ENCODE measurements at places on chromosomes 5 and 9. TPM values are rescaled to one million over a fixed set of nuclear protein-coding genes. Genes with fewer than 3 reads are reported as not detected.

- no peak overlapping the region for H3K27ac ChIP-seq
- no peak for DNase-seq
- H3K36me3 ChIP-seq: no peaks in the 10 kb centered on the region
Observed at GRCh38 chr5:72035831-72036230, 71.4 kb upstream of the MAP1B start.

GRCh38 chr5:149901511-149901910, 43.1 kb downstream of the PDE6A start:
- no peaks in the 10 kb centered on the region for H3K27me3 ChIP-seq
- no peak overlapping the region for H3K4me3 ChIP-seq
- H3K4me1 ChIP-seq: no peaks in the 10 kb centered on the region
- no peak for DNase-seq
- no peak overlapping the region for H3K27ac ChIP-seq

- H3K36me3 ChIP-seq: no peaks in the 10 kb centered on the region
- no peaks in the 10 kb centered on the region for H3K27me3 ChIP-seq
- no peak for DNase-seq
- H3K27ac ChIP-seq: no peak overlapping the region
- H3K4me3 ChIP-seq: no peak overlapping the region
Observed at GRCh38 chr9:91803151-91803940, 146.7 kb downstream of the ROR2 start.

- no peaks in the 10 kb centered on the region for H3K36me3 ChIP-seq
- no peak for DNase-seq
Observed at GRCh38 chr5:140076788-140077187, 33.7 kb upstream of the NRG2 start.

Gene SELENOP
- total RNA-seq: 17.0 TPM

Gene CCL27
- total RNA-seq: not detected

DNA sequence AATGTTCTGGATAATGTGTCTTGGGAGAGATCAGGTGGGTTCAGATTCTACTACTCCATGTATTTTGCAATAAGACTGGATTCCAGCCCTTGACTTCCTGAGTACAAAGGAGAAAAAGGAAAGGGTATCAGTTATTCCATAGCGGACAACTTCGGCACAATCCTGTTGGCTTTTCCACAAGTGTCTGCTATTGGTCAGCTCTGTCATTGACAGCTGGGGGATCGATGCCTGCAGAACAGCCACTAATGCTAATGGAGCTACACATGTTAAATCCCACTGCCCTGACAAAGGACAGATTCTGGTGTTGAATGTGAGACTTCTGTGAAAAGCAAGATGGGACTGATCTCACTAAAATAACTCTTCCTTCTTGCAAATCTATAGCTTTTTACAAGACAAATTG, 41.2 kb downstream of the IZUMO3 start:
- H3K27me3 ChIP-seq: no peaks in the 10 kb centered on the region
- no peak overlapping the region for H3K4me3 ChIP-seq
- H3K36me3 ChIP-seq: no peaks in the 10 kb centered on the region
- no peak overlapping the region for H3K27ac ChIP-seq
